Fibroblast of lung (primary cell): ENCODE measurements at places on chromosomes 13 and 19.

GRCh38 chr13:31982124-31982523 lies 49.5 kb upstream of the FRY start:
- DNase-seq = peak; percentile 31

- DNase-seq = no peak
Observed at GRCh38 chr13:84684804-84685203, 802.5 kb upstream of the SLITRK1 start.

DNA sequence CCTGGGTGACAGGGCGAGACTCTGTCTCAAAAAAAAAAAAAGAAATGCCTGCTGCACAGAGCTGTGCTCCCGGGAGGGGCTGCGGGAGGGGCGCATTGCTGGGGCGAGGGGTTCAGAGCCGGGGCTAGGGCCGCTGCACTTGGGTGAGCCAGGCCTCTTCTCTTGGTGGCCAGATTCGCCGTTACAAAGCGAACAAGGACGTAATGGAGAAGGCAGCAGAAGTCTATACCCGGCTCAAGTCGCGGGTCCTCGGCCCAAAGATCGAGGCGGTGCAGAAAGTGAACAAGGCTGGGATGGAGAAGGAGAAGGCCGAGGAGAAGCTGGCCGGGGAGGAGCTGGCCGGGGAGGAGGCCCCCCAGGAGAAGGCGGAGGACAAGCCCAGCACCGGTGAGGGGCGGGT lies 19.0 kb downstream of the PLIN4 start:
- DNase-seq = no peak

DNA sequence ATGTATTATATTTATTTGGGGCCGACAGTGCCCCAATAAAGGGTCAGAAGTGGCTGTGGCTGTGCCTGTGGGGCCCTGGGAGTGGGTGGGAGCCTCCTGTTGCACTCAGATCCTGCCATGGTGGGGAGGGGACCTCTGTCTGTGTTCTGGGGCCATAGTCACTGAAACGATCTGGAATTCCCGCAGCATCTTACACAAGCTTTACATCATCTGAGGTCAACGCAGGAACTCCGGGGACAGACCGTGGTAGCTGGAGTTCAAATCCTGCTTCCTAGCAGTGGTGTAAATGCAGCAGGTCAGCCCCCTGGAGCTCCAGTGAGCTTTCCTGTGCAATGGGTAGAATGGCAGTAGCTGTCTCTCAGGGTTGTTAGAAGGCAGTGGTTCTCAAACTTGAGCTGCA lies 3.9 kb upstream of the SCN1B start:
- DNase-seq = no peak

DNA sequence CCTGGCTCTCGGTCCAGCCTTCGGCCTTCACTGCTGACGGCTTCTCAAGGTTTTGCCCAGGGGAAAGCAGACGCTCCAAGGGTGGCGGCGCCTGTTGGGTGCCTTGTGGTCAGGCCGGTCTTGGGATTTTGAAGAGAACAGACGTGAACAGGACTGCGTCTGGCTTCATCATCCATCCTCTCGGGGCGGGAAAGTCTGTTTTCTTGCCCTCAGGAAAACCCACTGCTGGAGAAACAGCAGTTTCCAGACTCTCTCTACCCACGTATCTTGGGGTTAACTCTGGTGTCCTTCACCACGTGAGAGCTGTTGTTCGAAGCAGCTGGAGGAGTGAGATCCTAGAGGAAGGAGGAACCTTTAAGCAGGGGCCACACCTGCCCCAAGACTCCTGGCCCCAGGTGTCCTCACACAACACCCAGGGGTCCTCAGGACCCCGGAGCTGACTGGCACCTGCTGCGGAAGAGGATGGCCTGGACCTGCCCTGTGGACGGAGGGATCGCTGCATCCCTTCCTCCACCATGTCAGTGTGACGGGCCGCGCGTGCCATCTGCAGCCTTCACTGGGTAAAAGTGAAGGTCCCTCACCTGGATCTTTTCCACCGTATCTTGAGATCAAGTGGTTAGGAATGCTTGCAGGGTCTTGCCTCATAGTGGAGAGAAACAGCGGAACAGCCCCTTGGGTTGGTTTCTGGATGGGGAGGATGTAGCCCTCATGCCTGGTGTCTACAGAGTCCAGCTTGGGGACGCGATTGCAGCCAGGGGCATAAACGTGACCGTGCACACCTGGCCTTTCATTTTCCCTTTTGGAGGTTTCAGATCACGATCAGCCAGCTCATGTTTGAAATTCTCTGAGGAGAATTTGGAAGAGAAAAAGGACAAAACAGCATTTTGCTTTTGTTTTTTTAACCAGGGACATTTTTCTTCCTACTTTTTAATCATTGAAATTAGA lies 69.5 kb upstream of the MCF2L start:
- no peak for DNase-seq
